CD8-positive, alpha-beta memory T cell (primary cell): ENCODE measurements at places on chromosomes 3 and 15.

- no peak for DNase-seq
Measured at GRCh38 chr3:110301781-110302180, 769.8 kb upstream of the NECTIN3 start.

GRCh38 chr15:71800835-71801745 lies 9.3 kb upstream of the NR2E3 start:
- DNase-seq, result no peak

GRCh38 chr3:128590948-128591347 lies 59.7 kb downstream of the RPN1 start:
- DNase-seq, result no peak

DNA sequence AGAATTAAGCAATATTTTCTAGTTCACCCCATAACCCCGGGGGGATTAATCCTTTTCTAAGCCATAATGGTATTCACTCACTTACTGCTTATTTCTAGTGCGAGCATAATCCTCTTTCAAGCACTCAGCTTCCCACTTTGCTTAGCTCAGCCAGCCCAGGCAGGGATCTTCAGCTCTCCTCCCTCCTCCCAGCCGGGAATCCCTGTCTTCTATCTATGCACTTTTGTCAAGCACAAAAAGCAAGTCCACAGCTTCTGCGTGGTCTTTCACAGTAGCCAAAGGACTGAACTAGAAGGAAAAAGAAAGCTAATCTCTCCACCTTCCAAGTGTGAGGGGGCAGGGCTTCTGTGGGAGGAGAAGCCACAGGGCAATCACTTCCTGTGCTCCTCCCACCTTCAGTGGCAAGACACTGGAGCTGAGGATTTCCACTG lies 62.8 kb downstream of the PEX5L start:
- DNase-seq, result no peak

- no peak for DNase-seq
Measured at GRCh38 chr3:138137861-138138260, 5.7 kb upstream of the A4GNT start.

- no peak for DNase-seq
Measured at GRCh38 chr3:147157631-147158030, 248.7 kb downstream of the ZIC4 start.

DNA sequence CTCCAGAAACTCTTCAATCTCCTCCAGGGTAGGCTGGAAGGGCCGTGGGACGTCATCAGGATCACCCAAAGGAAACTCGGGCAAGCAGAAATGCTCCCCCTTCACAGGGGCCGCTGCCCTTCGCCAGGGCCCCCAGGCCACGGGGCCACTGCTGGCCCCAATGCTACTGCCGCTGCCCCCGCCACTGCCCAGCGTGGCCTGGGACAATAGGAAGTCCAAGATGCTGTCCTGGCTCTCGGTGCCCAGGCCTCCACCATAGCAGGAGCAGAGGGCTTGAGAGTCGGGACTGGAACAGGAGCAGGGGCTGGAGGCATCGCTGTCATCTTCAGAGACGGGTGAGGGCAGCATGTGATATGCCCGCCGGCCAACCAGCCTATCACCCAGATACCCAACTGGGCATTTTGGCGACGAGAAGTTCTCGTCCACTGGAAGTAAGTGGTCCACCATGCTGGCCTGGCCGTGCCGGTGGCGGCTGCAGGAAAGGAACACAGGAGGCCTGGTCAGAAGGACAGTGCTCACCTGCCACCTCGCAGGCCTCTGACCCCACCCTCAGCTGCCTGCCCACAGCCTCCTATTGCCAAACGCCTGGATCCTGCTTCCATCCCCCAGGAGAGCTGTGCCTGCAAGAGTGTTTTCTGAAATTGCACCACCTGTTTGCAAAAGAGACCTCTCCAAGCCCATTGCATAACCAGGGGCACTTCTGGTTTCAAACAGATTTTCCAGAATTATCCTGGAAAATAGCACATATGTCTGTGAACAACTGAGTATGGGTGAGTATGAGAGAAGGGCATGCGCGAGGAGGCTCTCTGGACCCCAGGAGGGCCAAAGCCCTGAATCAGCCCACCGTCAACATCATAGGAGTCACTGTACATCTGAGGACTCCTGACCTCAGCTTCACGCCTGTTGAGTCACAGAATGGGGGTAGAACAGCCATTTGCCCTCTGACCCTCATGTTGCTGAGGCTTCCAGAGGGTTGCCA lies 4.4 kb downstream of the KLF15 start:
- no peak for DNase-seq

- no peak for DNase-seq
Measured at GRCh38 chr3:190807719-190808375, 54.6 kb downstream of the GMNC start.

DNA sequence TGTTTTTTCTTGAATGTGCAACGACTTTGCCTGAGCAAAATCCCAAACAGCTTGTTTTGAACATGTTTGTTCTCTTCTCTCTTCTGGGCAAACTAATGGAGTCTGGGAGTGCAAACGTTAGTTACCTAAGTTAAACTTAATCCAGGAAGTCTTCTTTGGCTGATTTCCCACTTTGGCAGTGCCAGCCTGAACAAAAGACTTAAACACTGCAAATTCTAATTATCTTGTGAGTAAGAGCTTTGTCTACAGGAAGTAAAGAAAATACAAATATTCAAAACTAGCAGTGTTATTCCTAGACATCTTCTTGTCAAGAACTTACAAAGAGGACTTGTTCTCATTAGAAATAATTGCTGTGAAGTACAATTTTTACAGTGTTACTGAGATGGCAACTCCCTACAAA lies 16.7 kb upstream of the DENND6A start:
- DNase-seq, result no peak

- DNase-seq, result no peak
Measured at GRCh38 chr3:41317298-41317697, 118.0 kb downstream of the CTNNB1 start.

- DNase-seq, result no peak
Measured at GRCh38 chr15:25859838-25860645, 3.1 kb downstream of the ATP10A start.

DNA sequence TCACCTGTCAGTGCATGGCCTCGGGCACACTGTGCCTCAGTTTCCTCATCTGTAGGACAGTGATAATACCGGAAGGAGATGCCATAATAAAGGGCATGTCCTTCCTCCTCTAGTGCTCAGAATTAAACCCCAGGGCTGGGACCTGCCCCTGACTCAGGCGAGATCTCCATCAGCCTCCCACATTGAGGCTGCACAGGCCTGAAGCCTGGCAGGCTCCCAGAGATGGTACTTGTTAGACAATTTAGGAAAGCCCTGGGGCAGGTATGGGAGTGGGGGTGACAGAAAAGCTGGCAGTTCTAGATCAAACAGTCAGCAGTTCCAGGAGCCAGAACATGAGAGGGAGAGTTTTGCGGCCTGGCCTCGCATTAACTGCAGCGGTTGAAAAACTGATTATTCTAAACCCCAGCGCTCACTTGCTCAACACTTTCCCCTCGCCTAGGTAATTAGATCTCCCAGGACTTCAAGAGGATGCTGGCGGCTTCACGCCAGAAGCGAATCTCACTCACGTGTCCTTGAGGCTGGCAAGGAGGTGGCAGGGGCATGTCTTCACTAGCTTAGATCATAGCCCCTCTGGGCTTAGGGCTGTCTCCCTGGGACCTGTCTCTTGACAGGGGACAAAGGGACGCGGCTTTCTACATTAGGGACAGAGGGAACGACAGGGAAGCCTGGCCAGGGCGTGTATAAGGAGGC lies 73.1 kb downstream of the ATP2B2 start:
- DNase-seq, result no peak
